Anterior cingulate cortex (tissue), 58 donors: ENCODE measurements at places on chromosomes 2 and 18.

DNA sequence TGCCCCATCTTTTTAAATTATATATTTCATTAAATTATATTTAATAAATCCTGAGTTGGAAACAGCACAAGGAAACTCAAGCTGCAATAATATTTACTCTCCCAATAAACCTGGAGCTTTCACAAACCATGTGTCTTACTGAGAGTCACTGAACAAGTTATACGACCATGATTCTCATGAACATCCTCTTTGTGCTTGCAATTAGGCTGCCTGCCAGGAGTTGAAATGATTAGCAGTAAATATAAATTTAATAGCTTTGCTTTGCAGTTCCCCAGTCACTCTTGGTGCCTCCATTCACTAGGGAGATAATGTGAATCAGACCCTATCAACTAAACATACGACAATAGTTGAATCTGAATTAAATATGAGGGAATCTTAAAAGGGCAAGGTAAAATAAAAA, 905.1 kb downstream of the NRXN1 start:
- DNase-seq, result no peak

DNA sequence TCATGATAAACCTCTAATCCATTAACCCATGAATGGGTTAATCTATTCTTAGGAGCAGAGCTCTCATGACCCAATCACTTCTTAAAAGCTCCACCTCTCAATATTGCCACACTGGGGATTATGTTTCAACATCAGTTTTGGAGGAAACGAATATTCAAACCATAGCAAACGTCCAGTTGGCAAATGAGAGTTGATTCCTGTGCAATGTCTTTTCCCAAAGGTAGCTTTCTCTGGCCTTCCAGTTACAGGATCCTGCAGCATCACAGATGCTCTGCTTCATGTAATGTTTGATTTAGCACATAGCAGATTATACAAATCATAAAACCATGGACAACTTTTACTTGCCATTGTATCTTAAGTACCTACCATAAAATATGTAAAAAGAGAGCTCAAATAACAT, 481.0 kb downstream of the TNS1 start:
- no peak for DNase-seq

- DNase-seq, result no peak
Measured at GRCh38 chr2:101842471-101842870, 145.0 kb downstream of the MAP4K4 start.

- DNase-seq, result no peak
Measured at GRCh38 chr2:25453199-25453905, 111.6 kb upstream of the DNMT3A start.

DNA sequence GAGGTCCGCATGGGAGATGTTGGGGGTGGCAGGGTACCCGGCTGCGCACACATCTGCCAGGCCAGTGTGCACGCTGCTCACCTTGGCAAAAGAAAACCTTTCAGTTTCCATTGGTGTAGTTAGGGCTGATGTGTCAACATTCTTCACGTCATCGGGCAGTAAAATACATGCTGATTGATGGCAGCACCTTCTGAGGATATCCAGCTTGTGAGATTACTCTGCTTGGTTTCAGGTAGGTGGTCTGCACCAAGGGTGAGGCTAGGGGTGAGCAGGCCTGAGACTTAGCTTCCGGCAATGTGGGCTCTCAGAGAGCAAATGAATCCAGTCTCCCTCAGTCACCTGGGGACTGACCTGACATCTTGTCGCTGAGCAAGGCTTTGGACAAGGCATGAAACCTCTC, 19.3 kb upstream of the ACKR3 start:
- no peak for DNase-seq
